HS-27A (cell line): ENCODE measurements at places on chromosomes 6 and 20.

GRCh38 chr20:63313349-63314014 lies 20.5 kb downstream of the COL20A1 start:
- no peak for DNase-seq

DNA sequence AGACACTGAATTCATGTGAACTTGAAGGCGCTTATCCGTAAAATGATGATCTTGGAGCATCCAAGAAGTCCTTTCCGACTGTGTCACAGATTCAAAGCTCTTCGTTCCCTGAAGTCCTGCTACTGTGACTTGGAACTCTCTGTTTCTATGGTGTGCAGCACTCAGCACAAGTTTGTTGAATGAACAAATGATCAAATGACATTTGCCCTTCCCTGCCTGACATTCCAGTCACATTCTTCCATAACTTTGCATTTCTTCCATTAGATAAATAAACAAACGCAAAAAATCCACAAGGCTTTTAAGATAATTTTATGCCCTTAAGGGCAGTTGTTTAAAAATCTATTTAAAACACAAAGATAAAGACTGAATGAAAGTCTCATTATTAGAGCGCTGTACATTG lies 39.9 kb downstream of the SGK1 start:
- no peak for DNase-seq

- peak; percentile 46 for DNase-seq
Observed at GRCh38 chr6:33425668-33426577, 6.1 kb downstream of the SYNGAP1 start.

GRCh38 chr20:45998337-45998736 lies 10.4 kb upstream of the MMP9 start:
- DNase-seq = no peak
